Vagina (tissue), 2 donors: ENCODE measurements at places on chromosomes 12 and 14.
A peak's percentile ranks its signal among the peaks of the same experiment; 100 is the strongest.

DNA sequence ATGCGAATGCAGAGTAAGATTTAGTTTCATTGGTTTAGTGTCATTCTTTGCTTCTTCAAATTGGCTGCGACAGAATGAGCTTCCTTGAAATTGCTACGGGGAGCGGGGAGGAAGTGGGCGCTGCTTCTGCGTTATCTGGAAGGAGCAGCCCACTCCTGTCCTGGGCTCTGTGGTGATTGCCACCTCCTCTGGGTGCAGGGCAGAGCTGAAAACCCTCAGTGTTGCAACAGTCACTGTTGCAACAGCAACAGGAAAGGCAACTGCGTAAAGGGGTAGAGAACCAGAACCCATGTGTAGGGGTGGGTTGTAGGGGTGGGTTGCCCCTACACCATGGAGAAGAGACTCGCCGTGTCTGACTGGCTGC lies 57.7 kb downstream of the MAX start:
- H3K36me3 ChIP-seq = peaks cover 28% of the 10 kb centered on the region
- H3K27ac ChIP-seq = no peak overlapping the region
- H3K27me3 ChIP-seq = no peaks in the 10 kb centered on the region

DNA sequence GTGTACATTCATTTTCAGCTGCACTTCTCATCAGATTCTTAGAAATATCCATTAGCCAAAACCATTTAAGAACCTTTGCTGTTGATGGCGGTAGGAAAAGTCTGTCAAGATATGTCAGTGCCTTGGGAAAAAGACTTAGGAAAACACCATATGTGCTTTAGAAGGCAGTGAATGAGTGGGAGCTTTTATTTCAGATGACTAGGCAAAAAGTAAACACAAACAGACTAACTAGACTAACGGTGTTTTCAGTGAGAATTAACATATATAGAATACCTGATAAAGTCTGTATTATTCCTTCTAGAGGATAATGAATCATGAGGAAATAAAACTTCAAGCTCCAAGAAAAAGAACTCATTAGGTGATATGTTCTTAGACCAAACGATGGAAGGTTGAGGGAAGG lies 418.9 kb downstream of the NAV3 start:
- H3K4me3 ChIP-seq = no peak overlapping the region
- no peaks in the 10 kb centered on the region for H3K4me1 ChIP-seq
- no peak overlapping the region for H3K27ac ChIP-seq
- no peaks in the 10 kb centered on the region for H3K27me3 ChIP-seq
- no peaks in the 10 kb centered on the region for H3K36me3 ChIP-seq

- H3K4me3 ChIP-seq = no peak overlapping the region
- H3K4me1 ChIP-seq = no peaks in the 10 kb centered on the region
- H3K27me3 ChIP-seq = no peaks in the 10 kb centered on the region
- no peaks in the 10 kb centered on the region for H3K36me3 ChIP-seq
- H3K27ac ChIP-seq = no peak overlapping the region
- no peak for DNase-seq
Observed at GRCh38 chr12:109753054-109753401, 39.4 kb downstream of the FAM222A start.

DNA sequence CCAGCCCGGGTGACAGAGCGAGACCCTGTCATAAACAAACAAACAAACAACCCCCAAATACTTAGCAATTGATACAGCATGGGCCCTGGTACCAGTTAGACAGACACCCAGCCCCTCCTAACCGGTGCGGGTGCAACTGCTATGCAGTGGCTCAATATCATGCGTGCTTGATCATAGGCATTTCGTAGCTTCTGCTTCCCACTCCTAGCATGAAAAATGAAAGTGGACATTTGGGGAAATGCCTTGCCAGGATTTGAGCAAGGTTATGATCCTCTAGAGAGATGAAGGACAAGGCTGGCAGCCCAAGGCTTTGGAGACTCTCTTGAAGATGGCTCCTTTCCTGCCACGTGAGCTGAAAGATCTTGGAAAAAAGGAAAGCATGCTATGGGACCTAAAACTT lies 13.7 kb downstream of the FGF6 start:
- no peaks in the 10 kb centered on the region for H3K4me1 ChIP-seq
- DNase-seq = no peak
- H3K36me3 ChIP-seq = no peaks in the 10 kb centered on the region
- H3K27ac ChIP-seq = no peak overlapping the region
- no peaks in the 10 kb centered on the region for H3K27me3 ChIP-seq

DNA sequence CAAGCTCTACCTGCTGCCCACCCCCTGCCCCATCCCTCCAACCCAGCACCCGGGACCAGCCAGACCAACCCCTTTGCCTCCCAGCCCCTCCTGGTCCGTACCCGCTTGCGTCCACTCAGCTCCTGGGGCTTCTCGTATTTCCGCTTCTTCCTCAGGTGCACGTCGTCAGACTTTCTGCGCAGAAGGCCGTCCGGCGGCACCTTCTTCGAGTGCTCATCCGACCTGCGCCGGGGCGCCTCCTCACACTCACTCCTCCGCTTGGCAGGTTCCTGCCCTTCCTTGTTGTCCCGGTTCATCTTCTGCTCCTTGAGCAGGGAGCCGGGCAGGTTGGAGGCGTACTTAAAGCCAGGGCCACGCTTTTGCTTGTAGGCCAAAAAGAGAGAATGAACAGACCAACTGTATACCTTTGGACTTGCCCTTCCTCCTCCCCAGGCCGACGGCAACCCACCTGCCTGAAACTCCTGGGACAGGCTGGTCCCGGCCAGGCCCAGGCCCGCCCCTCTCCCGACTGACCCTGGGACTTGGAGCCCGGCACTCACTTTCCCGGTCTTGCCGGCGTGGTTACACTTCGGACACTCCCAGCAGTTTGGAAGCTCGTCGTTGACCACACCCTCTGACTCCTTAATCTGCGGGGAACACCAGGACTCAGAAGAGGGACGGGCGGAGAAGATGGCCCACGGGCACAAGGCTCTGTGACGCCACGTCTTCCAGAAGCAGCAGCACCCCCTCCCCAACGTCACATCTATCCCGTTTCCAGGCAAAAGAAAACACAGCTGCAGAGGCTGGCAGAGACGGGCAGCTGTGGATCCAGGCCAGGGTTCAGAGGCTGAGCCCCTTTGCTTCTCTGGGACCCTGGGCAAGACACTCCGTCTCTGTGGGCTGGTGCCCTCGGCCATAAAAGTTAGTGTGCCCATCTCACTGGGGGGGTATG lies 44.3 kb downstream of the RNF34 start:
- H3K36me3 ChIP-seq = peaks cover 35% of the 10 kb centered on the region
- H3K4me3 ChIP-seq = no peak overlapping the region
- peaks cover 13% of the 10 kb centered on the region for H3K4me1 ChIP-seq
- peak overlapping the region; percentile 33 for H3K27ac ChIP-seq
- H3K27me3 ChIP-seq = no peaks in the 10 kb centered on the region

GRCh38 chr12:34341362-34341733 lies 319.1 kb downstream of the ALG10 start:
- no peak overlapping the region for H3K27ac ChIP-seq
- no peak for DNase-seq
- no peaks in the 10 kb centered on the region for H3K4me1 ChIP-seq
- H3K36me3 ChIP-seq = no peaks in the 10 kb centered on the region
- H3K4me3 ChIP-seq = no peak overlapping the region
- no peaks in the 10 kb centered on the region for H3K27me3 ChIP-seq

GRCh38 chr12:69331519-69331908 lies 16.7 kb upstream of the LYZ start:
- H3K27ac ChIP-seq = no peak overlapping the region
- H3K4me1 ChIP-seq = peaks cover 6% of the 10 kb centered on the region
- no peaks in the 10 kb centered on the region for H3K27me3 ChIP-seq
- no peaks in the 10 kb centered on the region for H3K36me3 ChIP-seq

- no peak overlapping the region for H3K27ac ChIP-seq
- H3K4me1 ChIP-seq = no peaks in the 10 kb centered on the region
- H3K27me3 ChIP-seq = no peaks in the 10 kb centered on the region
- no peaks in the 10 kb centered on the region for H3K36me3 ChIP-seq
- DNase-seq = no peak
Observed at GRCh38 chr14:62546862-62547474, 498.3 kb downstream of the KCNH5 start.

- no peak for DNase-seq
- peak overlapping the region; percentile 37 for H3K27ac ChIP-seq
- H3K36me3 ChIP-seq = no peaks in the 10 kb centered on the region
- H3K27me3 ChIP-seq = no peaks in the 10 kb centered on the region
Observed at GRCh38 chr12:50211392-50212070, 44.4 kb upstream of the CERS5 start.

GRCh38 chr14:78829274-78829673 lies 659.1 kb downstream of the NRXN3 start:
- no peak overlapping the region for H3K4me3 ChIP-seq
- H3K4me1 ChIP-seq = no peaks in the 10 kb centered on the region
- H3K27me3 ChIP-seq = no peaks in the 10 kb centered on the region
- DNase-seq = no peak

DNA sequence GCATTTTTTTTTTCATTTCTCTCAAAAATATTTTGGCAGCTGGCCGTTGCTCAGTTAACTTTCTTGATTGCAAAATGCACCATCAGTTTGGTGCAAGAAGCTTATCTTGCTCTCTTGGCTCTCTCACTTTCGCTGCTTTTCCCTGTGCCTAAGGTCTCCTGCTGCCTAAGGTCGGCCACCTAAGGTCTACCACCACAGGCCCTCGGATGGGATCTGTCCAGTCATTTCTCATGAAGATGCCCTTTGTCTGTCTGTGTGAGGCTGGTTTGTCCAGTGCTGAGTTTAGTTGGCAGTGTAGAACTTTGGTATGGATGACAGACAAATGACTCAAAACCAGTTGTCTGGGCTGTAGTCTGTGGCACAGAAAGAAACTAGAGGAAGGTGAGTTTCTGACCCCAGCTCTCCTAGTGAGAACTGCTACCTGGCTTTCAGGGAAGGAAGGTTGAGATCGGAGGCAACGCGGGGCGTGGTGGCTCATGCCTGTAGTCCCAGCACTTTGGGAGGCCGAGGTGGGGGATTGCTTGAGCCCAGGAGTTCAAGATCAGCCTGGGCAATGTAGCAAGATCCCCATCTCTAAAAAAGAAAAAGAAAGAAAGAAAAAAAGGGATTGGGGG lies 2.6 kb downstream of the MLXIP start:
- no peaks in the 10 kb centered on the region for H3K27me3 ChIP-seq
- H3K4me3 ChIP-seq = peak overlapping the region; percentile 78
- peak overlapping the region; percentile 84 for H3K27ac ChIP-seq
- no peaks in the 10 kb centered on the region for H3K36me3 ChIP-seq

- H3K4me1 ChIP-seq = no peaks in the 10 kb centered on the region
- H3K27ac ChIP-seq = no peak overlapping the region
- no peaks in the 10 kb centered on the region for H3K36me3 ChIP-seq
- no peak for DNase-seq
- no peaks in the 10 kb centered on the region for H3K27me3 ChIP-seq
- no peak overlapping the region for H3K4me3 ChIP-seq
Observed at GRCh38 chr14:78683206-78683605, 513.0 kb downstream of the NRXN3 start.

DNA sequence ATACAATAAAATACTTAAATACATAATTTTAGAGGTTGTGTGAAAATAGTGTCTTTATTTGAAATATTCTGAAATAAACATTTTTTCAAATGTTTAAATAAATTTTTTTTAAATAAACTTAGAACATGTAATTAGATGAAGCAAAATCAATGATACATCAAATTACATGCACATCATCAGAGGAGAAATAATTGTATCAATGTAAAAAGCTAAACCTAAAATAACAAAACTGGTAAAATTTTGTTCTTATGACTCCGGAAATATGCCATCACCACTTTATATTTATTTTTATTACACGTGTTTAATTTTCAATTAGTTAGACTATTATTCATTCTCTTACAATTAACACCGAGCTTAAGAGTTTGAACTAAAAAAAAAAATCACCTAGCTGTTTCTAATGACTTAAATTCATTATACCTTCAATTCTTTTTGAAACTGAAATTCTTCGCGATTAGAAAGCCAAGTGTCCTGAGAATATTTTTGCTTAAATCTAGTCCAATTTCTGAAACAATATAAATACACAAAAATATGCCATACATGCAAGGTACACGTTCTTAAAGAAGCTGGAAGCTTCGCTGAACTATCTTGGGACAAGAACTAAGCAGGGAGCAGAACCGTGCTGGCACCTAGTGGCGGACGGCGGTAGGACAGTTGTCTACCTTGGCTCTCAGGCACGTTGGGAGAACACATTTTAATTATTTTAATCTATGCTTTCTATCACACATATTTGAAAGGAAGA lies 230.5 kb downstream of the SLC25A21 start:
- DNase-seq = no peak
- no peaks in the 10 kb centered on the region for H3K4me1 ChIP-seq
- H3K36me3 ChIP-seq = no peaks in the 10 kb centered on the region
- H3K27ac ChIP-seq = no peak overlapping the region

GRCh38 chr14:64098120-64098519 lies 196.1 kb downstream of the ESR2 start:
- H3K27me3 ChIP-seq = no peaks in the 10 kb centered on the region
- H3K4me3 ChIP-seq = no peak overlapping the region
- no peak overlapping the region for H3K27ac ChIP-seq
- H3K36me3 ChIP-seq = peaks cover 9% of the 10 kb centered on the region

DNA sequence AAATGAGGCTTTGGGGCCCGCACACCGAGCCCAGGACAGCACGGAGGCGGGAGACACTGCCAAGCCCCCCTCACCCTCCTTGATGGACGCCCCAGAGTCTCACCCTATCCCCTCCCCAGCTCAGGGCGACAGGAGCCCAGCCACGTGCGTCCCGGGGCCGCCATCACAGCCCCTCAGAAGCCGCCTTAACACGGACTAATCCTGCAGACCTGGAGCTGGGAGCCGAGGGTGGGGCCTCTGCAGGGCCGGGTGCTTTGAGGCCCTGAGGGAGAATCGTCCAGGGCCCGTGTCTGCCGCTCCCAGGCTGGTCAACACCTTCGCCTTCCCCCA lies 79.7 kb upstream of the FBRSL1 start:
- no peaks in the 10 kb centered on the region for H3K27me3 ChIP-seq
- H3K27ac ChIP-seq = no peak overlapping the region
- peaks cover 13% of the 10 kb centered on the region for H3K4me1 ChIP-seq
- H3K36me3 ChIP-seq = no peaks in the 10 kb centered on the region
- H3K4me3 ChIP-seq = no peak overlapping the region

- no peak for DNase-seq
- no peaks in the 10 kb centered on the region for H3K27me3 ChIP-seq
- H3K36me3 ChIP-seq = no peaks in the 10 kb centered on the region
- no peak overlapping the region for H3K27ac ChIP-seq
- no peak overlapping the region for H3K4me3 ChIP-seq
Observed at GRCh38 chr12:112615196-112615595, 176.4 kb upstream of the RPH3A start.

DNA sequence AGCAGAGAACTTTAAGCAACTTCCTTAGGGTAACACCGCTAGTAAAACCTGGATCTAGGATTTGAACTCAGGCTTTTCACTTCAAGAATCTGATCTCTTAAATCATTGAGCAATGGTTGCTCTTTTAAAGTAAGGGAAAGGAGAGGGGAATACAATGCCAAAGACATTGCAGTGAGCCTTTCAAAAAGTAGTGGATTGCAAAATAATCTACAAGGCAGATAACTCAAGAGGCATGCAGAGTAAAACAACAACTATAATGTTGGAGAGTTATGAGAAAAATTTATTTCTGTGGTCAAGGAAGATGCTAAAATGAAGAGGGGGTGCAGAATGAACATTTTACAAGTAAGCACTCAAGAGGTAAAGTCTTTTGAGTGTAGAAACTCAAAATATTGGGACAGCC lies 432.6 kb downstream of the C12orf50 start:
- H3K27ac ChIP-seq = no peak overlapping the region
- no peaks in the 10 kb centered on the region for H3K36me3 ChIP-seq
- DNase-seq = no peak
- H3K27me3 ChIP-seq = no peaks in the 10 kb centered on the region
- no peaks in the 10 kb centered on the region for H3K4me1 ChIP-seq

- H3K27me3 ChIP-seq = no peaks in the 10 kb centered on the region
- H3K36me3 ChIP-seq = no peaks in the 10 kb centered on the region
- no peak overlapping the region for H3K4me3 ChIP-seq
- H3K4me1 ChIP-seq = peaks cover 9% of the 10 kb centered on the region
- no peak for DNase-seq
Observed at GRCh38 chr12:78101113-78101876, 270.6 kb downstream of the NAV3 start.
